IPS DF 19.7 (cell line): ENCODE measurements at places on chromosomes 12 and 14.

- DNase-seq: no peak
Measured at GRCh38 chr14:104321088-104321801, 182.9 kb downstream of the KIF26A start.

DNA sequence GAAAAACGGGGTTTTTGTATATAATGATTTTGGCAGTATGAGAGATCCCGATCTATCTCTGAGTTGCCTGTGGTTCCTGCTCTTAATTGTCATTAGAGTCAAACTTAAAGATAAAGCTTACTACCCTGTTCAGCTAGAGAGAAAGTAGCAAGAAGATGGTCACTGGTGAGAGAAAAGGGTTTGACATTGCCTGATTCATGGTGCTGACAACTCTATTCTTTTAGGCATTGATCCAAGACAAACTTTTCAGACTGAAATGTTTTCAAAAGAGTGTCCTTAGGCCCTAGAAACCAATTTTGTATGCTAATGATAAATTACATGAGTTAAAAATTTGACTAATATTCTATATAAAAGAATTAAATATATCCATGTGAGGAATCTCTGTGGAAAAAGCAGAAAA lies 35.1 kb downstream of the PELI2 start:
- DNase-seq: no peak

GRCh38 chr12:130437555-130438242 lies 100.0 kb downstream of the PIWIL1 start:
- DNase-seq: no peak

DNA sequence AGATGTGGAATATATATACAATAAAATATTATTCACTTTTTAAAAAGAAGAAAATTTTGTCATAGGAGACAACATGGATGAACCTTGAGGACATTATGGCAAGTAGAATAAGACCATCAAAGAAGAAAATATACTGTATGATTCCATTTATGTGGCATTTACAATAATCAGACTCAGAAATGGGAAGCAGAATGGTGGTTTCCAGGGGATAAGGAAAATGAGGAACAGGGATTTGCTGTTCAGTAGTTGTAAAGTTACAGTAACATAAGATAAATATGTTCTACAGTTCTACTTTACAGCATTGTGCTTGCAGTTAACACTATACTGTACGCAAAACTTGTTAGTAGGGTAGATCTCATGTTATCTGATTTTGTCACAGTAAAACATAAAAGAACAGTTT lies 1271.0 kb downstream of the LRFN5 start:
- no peak for DNase-seq

DNA sequence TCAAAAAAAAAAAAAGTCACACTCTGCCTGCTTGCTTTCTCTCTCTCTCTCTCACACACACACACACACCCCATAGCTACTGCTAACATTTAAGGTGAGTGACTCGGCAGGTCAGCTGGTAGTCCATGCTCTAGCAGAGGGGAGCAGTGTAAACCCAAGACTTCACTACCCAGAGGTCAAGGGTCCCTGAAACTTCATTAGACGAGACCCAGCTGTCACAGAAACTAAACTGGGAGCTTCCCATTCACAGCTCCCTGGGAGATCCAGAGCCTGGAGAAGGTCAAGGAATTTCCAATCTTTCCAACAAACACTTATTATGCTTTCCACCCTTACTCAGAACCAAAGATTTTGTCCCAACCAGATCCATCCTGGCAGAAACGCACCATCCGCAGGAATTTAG lies 33.2 kb downstream of the CKAP4 start:
- DNase-seq: no peak

GRCh38 chr14:53346988-53347387 lies 193.9 kb upstream of the DDHD1 start:
- no peak for DNase-seq

- no peak for DNase-seq
Measured at GRCh38 chr12:26097046-26097878, 27.6 kb downstream of the BHLHE41 start.

DNA sequence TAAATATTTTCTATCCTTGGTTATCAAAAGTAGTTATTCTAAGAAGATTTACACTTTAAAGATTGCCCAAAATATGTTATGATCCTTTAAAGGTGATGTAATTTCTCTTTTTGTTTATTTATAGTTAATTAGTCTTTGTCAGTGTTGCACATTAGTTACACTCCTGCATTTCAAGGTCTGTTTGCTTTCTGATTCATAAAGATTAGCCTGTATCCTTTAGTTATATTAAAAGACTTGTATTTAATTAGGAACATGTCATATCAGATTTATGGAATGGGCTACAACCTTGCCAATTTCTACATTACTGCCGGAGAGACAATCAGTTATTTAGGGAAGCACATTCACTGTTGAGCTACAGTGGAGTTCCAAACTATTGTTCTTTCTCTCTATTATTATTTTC lies 3.5 kb downstream of the EPYC start:
- no peak for DNase-seq

- no peak for DNase-seq
Measured at GRCh38 chr14:96745500-96746051, 51.6 kb upstream of the VRK1 start.

- DNase-seq: no peak
Measured at GRCh38 chr14:92459030-92459949, 54.3 kb upstream of the RIN3 start.

DNA sequence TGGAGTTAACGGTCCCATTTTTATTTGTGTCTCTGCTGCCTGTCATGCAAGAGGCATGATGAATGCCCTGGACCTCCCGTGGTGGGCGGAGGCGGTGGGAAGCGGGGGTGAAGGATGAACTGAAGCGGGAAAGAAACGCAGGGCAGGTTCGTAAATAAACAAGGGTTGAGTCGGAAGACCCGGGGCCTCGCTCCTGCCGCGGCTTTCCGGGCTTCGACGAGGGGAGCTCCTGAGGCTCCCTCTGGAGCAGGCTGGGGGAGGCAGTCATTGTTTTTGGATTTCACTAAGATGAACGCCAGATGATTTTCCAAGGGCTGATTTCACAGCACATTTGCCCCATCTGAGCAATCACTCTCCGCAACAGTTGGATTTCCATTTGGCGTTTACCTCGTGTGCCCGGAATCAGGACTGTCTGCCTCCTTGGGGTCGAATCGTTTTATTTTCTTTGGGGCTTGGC lies 130.2 kb downstream of the SLC38A6 start:
- DNase-seq: no peak

DNA sequence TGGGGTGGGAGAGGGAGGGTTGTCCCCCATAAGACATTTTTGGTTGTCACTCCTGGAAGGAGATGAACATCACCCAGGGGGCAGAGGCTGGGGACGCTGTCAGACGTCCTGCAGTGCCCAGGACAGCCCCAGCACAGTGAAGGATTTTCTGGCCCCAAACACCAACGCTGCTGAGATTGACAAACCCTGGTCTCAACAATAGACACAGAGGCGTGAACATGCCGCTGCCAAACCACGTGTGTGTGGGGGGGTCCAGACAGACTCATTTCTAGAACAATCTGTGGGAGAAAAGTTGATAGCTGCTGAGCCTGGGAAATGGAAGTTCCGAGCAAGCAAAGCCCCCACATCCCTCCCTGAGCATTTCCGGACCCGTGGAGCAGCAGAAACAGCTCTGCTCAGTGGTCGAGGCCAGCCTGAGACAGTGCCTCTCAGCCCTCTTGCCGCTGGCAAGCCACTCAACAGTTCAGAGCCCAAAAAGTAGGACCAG lies 43.8 kb upstream of the CLMN start:
- DNase-seq: no peak

DNA sequence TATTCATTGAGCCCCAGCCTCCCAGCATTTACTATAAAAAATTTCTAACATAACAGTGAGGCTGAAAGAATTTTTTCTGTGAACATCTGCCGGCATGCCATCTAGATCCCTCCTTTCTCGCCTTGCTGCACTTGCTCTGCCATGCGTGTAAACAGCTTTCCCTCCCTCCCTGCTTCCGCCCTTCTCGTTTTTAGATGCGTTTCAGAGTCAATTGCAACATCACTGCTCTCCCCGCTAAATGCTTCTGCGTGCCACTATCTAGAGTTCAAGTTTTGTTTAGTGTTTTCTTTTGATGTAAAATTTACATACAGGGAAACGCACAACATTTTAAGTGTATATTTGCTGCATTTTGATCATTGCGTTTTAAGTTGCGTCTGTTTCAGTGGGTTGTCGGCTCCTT lies 83.6 kb downstream of the CCDC92 start:
- DNase-seq: no peak

GRCh38 chr14:87067591-87067990 lies 925.4 kb downstream of the GALC start:
- no peak for DNase-seq

- DNase-seq: no peak
Measured at GRCh38 chr14:100413699-100414098, 90.6 kb downstream of the SLC25A47 start.

GRCh38 chr14:55877942-55878341 lies 240.3 kb upstream of the PELI2 start:
- no peak for DNase-seq

- no peak for DNase-seq
Measured at GRCh38 chr14:62301911-62302310, 539.7 kb downstream of the SNAPC1 start.

- DNase-seq: no peak
Measured at GRCh38 chr14:98614741-98615140, 657.3 kb downstream of the BCL11B start.

DNA sequence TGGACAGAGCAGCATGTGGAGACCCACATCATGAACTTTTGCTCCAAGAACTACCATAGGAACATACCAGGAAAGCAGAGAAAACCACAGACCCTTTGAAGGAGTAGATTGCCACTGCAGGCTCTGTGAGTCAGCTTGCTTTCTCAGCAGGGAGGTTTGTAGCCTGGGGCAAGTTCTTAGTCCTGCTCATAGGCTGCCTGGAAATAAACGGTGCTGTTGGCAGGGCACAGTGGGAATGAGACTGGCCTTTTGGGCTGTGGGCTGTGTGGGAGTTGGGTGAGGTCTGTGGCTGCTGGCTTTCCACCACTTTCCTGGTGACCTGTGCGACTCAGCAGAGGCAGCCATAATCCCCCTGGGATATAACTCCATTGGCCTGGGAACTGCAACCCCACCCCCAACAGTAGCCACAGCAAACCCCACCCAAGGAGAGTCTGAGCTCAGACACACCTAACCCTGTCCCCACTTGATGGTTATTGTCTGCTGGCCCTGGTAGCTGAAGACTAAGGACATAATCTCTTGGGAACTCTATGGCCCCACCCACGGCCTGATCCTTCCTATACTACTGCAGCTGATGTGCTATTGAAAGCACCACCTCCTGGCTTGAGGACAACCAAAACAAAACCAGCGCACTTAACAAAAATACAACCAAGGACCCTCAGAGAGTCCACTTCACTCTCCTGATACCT lies 192.1 kb upstream of the GARIN6 start:
- no peak for DNase-seq

- no peak for DNase-seq
Measured at GRCh38 chr14:91249841-91250616, 5.5 kb upstream of the GPR68 start.

GRCh38 chr12:97944576-97944975 lies 482.0 kb downstream of the RMST start:
- no peak for DNase-seq

- no peak for DNase-seq
Measured at GRCh38 chr12:3296409-3296701, 194.6 kb upstream of the PRMT8 start.

- no peak for DNase-seq
Measured at GRCh38 chr12:103178366-103179080, 221.0 kb downstream of the ASCL1 start.

GRCh38 chr12:69502345-69503081 lies 32.3 kb downstream of the FRS2 start:
- no peak for DNase-seq

GRCh38 chr12:12563290-12563928 lies 746 bp upstream of the DUSP16 start:
- DNase-seq: no peak

DNA sequence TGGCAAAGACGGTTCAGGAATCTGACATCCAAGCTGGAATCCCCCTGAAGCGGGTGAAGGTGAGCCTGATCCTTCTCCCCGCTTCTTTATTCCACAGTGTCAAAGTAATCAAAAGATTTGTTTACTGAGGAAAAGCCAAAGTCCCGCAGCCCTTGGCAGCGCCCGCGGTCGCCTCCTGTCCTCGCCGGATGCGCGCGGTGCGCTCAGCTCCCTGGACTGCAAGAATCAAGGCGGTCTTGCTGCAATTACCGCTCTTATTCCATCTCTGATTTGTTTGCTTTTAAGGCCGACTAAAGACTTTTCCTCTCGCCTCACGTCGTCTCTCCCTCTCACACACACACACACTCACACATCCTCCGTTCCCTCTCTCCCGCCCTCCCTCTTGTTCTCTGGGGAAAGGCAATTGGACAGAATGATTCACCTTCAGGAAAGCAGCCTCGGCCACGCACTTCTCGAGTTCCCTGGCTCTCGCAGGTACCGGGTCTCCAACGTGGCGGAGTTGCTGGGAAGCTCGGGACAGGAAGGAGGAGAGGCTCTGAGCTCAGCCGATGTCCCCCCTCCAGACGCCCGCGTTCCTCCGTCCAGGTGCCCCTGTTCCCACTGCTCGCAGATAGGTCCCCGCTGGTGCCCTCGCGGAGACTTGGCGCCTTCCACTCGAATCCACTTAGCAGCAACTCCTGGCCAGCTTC lies 68.6 kb upstream of the USP15 start:
- no peak for DNase-seq

GRCh38 chr12:4817880-4818279 lies 91.8 kb upstream of the KCNA1 start:
- no peak for DNase-seq

DNA sequence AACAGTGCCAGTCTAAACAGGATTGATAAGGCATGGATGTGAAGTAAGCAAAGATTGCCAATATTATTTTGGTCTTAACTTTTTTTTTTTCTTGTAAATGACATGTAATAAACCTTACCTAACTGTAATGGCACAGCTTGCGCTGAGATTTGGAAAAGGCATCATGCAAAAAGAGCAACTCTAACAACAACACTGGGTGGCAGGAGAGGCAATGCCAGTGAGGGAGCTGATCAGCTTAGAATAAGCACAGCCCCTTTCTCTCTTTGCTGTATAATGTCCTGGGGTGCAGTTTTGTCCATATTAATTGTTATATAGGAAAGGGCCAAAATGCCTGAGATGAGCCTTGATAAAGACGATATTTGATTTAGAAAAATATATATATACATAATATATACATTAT lies 1589.7 kb upstream of the FLRT2 start:
- no peak for DNase-seq
